ENCODE measurements at places on chromosomes 11 and 22.
A peak's percentile ranks its signal among the peaks of the same experiment; 100 is the strongest.

- peak; percentile 70 for DNase-seq
Observed at GRCh38 chr11:63738720-63739360, 29.7 kb downstream of the ZFTA start.

DNA sequence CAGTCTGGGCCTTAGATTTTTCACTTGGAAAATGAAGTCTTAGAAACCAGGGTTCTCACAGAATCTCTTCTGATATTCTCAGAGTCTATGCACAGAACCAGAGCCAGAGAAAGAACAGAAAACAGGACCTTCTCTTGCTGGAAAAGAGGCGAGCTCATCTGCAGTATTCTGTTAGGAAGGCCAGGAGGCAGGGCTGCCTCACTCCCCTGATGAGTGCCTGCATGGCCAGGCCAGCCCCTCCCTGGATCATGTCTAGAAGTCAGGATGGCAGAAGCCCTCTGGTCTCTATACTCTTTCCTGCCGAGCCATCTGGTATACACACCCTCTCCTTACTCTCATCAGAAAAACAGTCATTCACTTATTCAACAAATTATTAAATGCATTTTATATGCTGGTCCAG lies 723 bp downstream of the OR51M1 start:
- DNase-seq = no peak

- no peak for DNase-seq
Observed at GRCh38 chr11:10777393-10777793, 26.3 kb downstream of the CTR9 start.

- DNase-seq = peak; percentile 67
Observed at GRCh38 chr11:118224511-118225188, at the start of gene JAML. TSS of gene JAML (minus strand) at chr11:118225011. CDS start at chr11:118214866, 10,145 bp downstream.

DNA sequence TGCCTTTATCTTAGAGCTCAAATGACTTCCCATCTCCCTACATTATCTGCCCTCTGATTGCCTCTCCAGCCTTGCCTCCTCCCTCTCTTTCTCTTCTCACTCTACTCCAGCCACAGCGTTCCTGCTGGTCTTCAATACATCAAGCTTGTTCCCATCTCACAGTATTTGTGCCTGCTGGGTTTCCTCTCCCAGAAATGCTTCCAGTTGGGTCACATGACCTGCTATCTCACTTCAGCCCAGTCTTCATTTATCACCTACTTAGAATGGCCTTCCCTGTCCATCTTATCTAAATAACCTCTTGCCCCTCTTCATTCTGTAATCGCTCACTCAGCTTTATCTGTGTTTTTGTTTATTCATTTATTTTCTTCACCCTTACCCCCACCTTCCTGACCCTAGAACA lies 61.8 kb upstream of the FAR1 start:
- no peak for DNase-seq

GRCh38 chr11:103881584-103881983 lies 154.9 kb upstream of the DDI1 start:
- DNase-seq = no peak

DNA sequence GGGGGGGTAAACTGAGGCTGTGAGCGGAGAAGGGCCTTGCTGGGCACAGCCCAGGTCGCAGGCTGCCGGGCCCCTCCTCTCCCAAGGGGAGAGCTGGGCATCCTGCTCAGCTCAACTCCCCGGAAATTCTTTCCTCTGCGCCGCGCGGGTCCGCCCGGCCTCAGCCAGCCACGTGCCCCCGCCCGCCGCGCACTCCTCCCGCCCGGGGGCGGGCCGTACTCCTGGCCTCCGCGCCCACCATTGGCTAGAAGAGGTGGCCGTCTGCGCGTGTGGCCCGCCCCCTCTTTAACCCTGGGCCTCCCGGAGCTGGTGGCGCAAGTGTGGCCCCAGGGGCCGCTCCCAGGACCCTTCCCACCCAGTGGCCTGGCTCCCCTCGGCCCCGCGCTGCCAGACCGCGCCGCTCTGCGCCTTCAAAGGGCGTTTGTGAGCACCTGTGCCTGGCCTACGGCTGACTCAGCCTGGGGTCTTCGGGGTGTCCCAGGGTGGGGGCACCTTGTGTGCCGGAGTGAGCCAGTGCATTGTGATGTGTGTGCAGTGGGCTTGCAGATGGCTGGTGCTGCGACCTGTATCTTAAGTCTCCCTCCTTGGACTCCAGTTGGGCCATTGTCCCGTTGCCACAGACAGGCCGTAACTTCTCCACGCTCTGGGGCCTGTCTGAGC lies 2.0 kb downstream of the MRGPRF start:
- peak; percentile 47 for DNase-seq

- no peak for DNase-seq
Observed at GRCh38 chr11:132208477-132209055, 838.2 kb downstream of the NTM start.

DNA sequence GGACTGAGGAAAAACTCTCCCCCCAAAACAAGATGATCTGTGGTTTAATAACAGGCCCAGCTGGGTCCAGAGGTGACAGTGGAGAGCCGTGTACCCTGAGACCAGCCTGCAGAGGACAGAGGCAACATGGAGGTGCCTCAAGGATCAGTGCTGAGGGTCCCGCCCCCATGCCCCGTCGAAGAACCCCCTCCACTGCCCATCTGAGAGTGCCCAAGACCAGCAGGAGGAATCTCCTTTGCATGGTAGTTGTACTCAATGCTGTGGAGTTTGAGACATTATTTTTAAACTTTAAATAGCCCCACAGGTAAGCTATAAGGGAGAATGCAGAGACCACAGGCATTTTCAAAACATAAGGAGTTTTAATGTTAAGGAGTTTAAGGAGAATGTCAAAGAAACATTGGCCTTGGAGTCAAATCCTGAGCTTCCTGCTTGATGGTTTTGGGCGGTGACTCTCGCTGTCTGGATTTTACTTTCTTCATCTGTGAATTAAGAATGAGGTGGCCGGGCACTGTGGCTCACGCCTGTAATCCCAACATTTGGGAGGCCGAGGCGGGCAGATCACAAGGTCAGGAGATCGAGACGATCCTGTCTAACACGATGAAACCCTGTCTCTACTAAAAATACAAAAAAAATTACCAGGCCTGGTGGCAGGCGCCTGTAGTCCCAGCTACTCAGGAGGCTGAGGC lies 6.8 kb downstream of the APOL1 start:
- no peak for DNase-seq

DNA sequence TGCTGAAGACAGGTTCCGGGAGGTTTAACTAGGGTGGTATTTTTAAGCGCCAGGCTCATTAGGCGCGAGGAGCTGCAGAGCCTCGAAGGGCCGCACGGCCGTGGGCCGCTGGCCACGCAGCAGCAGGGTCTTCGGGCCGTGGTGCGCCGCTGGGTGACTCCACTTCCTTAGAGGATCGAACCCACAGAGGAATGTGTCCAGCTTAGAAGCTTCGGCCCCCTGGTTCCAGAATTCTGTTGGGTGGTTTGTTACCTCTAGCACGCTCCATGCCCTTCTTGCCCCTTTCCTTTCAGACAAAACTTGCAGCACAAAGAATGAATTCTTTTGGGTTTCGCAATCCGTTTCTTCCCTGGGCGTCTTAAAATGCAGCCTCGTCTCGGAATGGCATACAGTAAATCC lies 773 bp upstream of the PATL1 start:
- no peak for DNase-seq

GRCh38 chr11:80432057-80432456 lies 991.2 kb upstream of the TENM4 start:
- DNase-seq = no peak

DNA sequence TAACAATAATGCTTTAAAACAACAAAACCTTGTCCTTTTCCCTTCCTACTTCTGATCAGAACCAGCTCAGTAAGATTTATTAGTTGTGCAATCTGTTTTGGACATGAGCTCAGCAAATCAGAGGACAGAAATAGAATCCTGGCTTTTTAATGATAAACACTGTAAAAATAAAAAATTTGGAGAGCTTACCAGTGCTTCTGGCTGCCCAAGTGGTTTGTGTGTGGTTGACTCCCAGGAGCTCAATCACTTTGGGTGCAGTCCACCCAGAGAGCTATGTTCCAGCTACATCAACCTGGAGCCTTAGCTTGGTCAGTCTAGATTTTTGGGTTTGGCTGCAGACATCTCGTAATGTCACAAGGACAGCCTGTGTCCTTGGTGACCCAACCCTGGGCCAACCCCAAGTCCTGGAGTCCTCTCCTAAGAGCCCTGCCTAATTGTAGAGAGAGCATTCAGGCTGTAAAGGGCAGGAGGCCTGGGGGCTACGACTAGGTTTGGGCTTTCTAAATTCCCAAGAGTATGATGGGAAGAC lies 28.5 kb downstream of the CD44 start:
- DNase-seq = no peak

DNA sequence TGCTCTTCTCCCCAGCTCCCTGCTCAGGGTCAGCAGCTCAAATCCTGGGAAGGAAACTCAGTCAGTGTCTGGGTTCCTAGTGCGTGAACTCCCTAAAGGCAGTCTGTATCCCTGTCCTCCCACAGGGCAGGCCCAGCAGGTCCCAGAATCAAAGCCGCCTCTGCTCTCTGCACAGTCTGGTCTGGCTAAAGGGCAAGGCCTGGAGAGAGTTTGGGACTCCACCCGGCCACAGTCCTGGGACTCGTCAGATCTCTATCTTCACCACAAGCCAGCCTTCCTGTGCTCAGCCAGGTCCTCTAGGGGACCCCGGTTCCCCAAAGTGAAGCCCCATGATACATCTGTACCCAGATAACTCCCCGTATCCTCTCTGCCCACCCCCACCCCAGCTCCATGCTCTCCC lies 56.2 kb upstream of the CSNK2A3 start:
- no peak for DNase-seq

GRCh38 chr11:84958295-84958694 lies 668.8 kb downstream of the DLG2 start:
- DNase-seq = no peak

- DNase-seq = no peak
Observed at GRCh38 chr22:22018825-22019658, 36.5 kb upstream of the TOP3B start.

DNA sequence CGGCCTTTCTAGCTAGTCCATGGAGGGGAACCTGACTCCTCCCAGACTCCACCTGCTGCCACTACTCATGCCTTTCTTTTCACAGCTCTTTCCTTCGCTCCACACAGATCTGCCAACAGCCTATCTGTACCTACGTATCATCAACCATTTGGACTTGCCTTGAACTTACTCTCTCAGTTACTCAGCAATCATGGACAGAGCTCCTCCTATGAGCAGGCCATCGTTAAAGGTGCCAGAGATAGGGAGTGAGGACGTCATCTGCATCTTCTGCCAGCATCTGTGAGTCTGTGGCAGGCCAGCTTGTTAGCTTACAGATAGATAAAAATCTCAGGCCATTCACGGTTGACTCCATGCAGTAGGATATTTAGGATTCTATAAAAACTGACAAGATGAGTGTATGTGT lies 162.9 kb upstream of the ZBED5 start:
- DNase-seq = no peak

GRCh38 chr11:37502202-37502601 lies 904.2 kb upstream of the RAG2 start:
- DNase-seq = no peak

- no peak for DNase-seq
Observed at GRCh38 chr11:27097551-27097950, 56.9 kb downstream of the BBOX1 start.

DNA sequence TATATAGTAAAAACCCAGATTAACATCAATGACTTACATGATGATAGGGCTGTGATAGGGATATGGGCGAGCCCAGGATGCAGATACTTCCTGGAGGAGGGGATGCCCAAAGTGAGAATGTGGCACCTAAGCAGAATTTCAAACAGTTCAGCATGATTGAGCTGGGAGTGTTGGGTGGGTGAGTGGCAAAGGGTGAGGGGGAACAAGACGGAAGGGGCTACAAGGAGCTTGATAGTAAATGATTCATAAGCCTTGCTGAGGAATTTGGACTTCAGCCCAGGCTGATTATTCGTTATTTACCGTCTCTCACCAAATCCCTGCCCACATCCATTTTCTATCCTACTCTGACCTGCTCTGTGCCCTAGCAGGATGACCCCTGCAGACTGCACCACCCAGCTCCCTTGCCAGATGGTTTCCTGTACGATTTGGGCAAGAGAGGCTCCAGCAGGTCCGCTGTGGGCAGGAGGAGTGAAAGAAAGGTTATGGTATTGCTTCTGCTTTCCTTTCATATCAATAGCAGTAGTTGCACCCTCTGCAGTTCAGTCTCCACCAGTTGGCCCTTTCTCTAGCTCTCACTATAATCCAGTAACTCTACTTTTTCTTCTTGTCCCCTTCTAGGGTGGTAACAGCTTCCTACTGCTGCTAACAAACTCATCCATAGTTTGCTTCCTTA lies 30.3 kb upstream of the SIK2 start:
- no peak for DNase-seq

- no peak for DNase-seq
Observed at GRCh38 chr11:68117853-68118470, 3.2 kb downstream of the CHKA start.

DNA sequence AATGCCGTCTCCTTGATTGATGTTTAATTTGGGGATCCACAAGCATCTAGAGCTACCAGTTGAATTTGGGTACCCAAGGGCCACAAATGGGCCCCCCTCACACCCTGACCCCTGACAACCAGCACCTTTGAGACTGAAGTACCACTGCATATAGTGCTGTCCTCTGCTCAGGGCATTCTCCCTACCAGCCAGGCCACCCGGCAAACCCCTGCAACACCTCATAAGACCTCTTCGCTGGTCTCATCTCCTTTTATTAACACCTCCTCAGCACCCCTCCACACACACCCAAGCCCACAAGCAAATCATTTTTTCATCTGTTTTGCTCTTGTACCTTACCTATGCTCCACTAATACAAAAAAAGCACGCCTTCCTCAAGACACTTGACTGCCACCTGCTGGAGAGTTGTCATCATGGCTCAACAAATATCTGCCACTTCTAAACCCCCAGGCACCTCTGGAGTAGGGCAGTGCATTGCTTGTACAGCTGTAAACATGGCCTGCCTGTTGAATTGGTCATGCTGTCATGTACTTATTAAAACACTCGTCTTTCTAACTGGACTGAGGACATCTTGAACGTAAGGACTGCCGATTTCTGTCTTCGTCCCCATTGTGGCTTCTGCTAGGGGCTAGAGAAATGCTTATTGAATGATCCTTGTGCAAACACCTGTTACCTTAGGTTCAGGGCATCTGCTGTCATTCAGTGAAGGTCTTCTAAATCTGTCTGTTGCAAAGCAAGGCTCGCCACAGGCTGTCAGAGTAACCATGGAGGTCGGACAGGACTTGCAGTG lies 66.5 kb downstream of the BMAL1 start:
- peak; percentile 76 for DNase-seq
